Heart left ventricle (tissue), 16 donors: ENCODE measurements at places on chromosomes 2 and 18. TPM values are rescaled to one million over a fixed set of nuclear protein-coding genes. Genes with fewer than 3 reads are reported as not detected.

The DHRS9 gene
- polyA plus RNA-seq, result 30.9 TPM

The MOGAT1 gene
- polyA plus RNA-seq, result 0.19 TPM

The GPR155 gene
- polyA plus RNA-seq, result 6.5 TPM

The CD8B2 gene
- polyA plus RNA-seq, result not detected

The SPAG16 gene
- 11.5 TPM for polyA plus RNA-seq

The MARCHF7 gene
- 57.7 TPM for polyA plus RNA-seq

The UGT1A8 gene
- not detected for polyA plus RNA-seq

The EPHA4 gene
- 6.9 TPM for polyA plus RNA-seq

The AKAIN1 gene
- polyA plus RNA-seq, result not detected

The GPR35 gene
- polyA plus RNA-seq, result 1.3 TPM

The UPP2 gene
- polyA plus RNA-seq, result not detected

The TCF7L1 gene
- 3.9 TPM for polyA plus RNA-seq

The SPOPL gene
- 3.0 TPM for polyA plus RNA-seq

The GALR1 gene
- polyA plus RNA-seq, result under 0.01 TPM

The PSTPIP2 gene
- 1.6 TPM for polyA plus RNA-seq

The TACR1 gene
- 0.11 TPM for polyA plus RNA-seq

The CTNNA2 gene
- polyA plus RNA-seq, result not detected

The CHN1 gene
- 6.9 TPM for polyA plus RNA-seq

The UGT1A6 gene
- not detected for polyA plus RNA-seq

The STK39 gene
- polyA plus RNA-seq, result 18.2 TPM

The IL36G gene
- not detected for polyA plus RNA-seq

The OR6B2 gene
- polyA plus RNA-seq, result not detected

The PLEK gene
- 1.5 TPM for polyA plus RNA-seq

The TEX44 gene
- polyA plus RNA-seq, result not detected

The OBSL1 gene
- 177 TPM for polyA plus RNA-seq
